ENCODE measurements at places on chromosomes 4 and X.

- DNase-seq: no peak
These were observed 267.7 kb upstream of the GALNT7 start for GRCh38 chr4:172900900-172901299.

DNA sequence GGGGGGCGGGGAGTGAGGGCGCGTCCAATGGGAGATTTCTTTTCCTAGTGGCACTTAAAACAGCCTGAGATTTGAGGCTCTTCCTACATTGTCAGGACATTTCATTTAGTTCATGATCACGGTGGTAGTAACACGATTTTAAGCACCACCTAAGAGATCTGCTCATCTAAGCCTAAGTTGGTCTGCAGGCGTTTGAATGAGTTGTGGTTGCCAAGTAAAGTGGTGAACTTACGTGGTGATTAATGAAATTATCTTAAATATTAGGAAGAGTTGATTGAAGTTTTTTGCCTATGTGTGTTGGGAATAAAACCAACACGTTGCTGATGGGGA is 1.1 kb downstream of the HTT start:
- no peak for DNase-seq

DNA sequence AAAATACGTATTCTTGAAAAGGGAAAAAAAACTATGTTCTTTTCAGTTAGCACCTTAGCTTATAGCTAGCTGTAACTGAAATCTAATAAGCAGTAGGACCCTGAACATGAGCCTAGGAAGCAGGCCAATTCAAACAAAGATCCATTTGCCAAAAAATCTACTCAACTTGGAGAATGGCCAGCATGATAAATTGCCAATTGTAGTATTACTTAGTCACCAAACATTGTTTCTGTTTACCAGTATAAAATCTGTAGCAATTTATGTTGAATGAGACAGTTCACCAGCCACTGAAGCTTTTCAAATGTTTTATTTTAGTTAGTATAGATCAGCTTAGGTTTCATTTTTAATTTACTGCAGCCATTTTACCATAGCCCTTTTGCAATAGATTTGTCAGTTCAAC is 323.6 kb upstream of the DIPK2B start:
- DNase-seq: no peak

- no peak for DNase-seq
These were observed 11.5 kb upstream of the CHST7 start for GRCh38 chrX:46561824-46562657.

GRCh38 chr4:135201081-135201480 is 999.5 kb upstream of the PABPC4L start:
- no peak for DNase-seq

- no peak for DNase-seq
These were observed 189.9 kb downstream of the STPG2 start for GRCh38 chr4:97953171-97953941.

DNA sequence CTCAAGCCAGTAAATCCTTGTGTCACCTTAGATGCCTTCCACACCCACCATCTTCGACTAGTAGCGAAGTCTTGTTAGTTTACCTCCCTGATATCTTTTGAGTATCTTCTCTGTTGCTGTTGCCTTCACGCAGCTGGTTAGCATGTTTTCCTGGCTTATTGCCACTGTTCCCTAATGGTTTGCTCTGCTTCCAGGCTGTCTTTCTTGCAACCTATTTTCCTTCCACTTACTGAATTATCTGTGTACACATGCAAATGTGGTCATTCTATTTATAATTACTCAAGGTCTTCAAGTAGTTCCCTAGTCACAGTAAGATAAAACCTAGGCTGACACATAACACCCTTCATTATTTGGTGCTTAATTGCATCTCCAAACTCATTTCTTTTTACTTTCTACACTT is 89.5 kb downstream of the UGT8 start:
- no peak for DNase-seq

DNA sequence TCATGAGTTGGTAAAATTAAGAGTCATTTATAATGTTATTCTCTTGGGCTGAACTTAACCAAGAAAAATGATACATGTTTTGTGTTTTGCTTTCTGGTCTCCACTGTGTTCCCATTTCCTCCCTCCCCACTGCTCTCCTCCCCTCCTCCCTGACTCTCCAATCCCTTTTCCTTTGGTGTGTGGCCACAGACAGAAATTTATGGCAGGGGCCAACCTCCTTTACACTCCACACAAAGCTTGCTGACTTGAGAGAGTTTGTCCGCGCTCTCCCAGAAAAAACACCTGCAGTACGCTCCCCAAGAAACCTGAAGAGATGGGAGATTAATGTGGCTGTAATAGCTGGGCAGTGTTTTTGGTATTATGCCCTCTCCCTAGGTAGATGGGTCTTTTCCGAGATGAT is 88.9 kb downstream of the ALPK1 start:
- DNase-seq: no peak

DNA sequence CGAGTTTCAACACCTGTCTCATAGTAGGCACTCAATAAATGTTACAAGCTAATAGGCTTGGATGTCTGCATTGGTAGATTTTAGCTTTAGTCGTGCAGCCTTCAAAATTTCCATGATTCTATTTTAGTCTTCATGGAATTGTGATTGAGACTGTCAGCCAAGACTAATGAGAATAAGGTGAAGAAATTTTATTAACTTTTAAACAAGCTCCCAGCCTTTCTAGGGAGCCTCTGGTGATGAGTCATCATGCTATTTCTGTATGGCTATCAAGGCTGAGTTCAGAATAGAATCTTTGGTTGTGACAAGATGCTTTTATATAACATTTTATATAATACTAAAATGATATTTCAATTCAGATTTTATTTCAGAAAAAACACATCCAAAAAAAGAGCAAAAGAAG is 685.8 kb downstream of the GABRG1 start:
- no peak for DNase-seq

DNA sequence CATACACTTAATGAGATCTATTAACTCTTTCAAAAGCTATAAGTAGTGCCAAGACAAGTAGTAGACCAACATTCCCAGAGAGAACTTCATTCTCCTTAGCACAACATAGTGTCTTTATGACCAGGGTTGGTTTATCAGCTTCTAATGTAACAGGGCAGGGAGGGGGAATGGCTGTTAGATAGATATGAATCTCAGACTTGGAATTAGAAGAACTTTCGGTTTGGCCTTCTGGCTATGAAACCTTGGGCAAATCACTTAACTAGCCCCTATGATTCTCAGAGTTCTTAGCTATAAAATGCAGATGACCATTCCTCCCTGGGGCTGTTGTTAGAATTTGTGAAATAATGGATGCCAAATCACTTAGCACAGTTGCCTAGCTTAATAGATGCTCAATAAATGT is 132.2 kb downstream of the SLC10A7 start:
- no peak for DNase-seq

- no peak for DNase-seq
These were observed 1.9 kb downstream of the PRPS1 start for GRCh38 chrX:107630031-107630689.

GRCh38 chr4:104549736-104550135 is 55.0 kb upstream of the CXXC4 start:
- no peak for DNase-seq

DNA sequence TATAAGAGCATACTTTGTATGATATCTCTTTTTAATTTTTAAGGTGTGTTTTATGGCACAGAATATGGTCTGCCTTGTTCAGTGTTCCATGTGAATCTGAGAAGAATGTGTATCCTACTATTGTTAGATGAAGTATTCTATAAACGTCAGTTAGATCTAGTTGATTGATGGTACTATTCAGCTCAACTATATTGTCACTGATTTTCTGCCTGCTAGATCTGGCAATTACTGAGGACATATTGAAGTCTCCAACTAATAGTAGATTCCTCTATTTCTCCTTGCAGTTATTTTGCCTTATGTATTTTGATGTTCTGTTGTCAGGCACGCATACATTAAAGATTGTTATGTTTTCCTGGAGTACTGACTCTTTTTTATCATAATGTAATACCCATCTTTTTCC is 39.8 kb downstream of the AWAT2 start:
- no peak for DNase-seq
